Stimulated activated naive B cell treated with anti-CD40 and anti-IgM and Interleukin-4, amounts not matched to agents 10 μg/mL and 1 μg/mL and 100 μg/mL, for 72 hours (primary cell): ENCODE measurements at places on chromosomes 6 and 20.

DNA sequence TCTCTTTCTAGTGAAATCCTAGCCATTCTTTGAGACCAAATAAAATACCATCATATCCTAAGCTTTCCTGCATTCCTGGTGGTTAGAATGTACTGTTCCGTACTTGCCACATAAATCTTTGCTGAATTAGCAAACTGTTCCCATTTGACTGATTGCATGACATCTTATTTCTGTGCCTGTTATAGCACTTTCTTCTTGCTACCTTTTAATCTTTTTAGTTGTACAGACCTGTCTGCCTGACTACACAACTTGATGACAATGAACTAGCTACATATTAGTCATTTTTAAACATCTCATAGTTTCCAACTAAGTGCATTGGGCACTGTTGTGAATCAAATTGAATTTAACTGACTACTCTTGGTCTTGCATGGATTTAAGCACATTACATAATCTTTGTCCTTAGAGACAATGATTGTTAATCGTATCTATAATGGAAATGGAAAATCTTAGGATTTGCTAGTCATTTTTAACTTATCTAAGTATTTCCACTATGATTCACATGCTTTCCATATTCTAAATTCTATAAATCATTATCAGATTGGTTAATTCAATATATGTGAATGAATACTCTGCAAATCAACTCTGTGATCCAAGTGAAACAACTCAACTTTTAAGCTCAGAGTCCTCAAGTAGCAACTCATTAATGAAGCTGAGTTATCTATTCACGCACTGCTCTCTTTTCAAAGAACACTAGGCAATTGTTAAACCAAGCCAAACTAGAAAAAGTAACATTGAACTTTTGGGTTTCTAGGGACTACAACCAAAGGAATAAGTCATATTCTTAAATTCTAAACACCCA, 109.0 kb downstream of the TNFRSF21 start:
- DNase-seq = no peak

DNA sequence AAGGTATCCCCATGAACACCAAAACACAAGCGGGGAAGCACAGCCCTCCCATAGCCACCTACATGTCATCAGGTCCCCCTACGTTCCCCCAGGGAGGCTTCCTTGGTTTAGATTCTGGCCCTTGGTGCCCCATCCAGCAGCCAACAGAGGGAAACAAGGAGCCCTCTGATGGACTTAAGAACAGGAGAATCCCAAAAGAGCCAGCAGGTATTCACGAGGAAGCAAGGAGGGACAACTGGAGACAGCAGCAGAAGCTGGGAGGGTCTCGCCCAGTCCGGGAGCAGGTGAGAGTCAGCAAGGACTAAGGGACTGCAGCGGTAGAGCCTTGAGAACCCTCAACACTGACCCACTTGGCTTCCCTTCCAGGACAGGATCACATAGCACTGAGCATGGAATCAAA, 58.4 kb upstream of the TOP1 start:
- DNase-seq = no peak

DNA sequence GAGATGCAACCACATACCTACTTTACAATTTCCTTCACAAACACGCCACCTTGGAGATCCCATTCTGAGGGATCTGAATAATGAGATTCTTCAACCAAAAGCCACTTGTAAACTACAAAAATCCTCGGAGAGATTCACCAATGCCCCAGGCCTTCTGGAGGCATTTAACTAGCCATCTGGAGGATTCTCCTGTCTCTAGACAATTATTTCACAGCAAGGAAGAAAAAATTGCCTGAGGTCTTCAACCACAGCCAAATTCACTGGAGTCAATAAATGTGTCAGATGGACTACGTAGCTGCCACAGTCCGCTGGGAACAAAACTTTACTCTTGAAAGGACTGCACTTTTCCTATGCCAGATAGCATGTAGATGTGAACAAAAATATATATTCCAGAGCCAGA, 19.0 kb upstream of the DCDC2 start:
- DNase-seq = no peak

GRCh38 chr6:89140347-89141156, 5.3 kb upstream of the PM20D2 start:
- no peak for DNase-seq

- DNase-seq = no peak
These were observed 3.7 kb downstream of the FBXO5 start for GRCh38 chr6:152979116-152979515.

- no peak for DNase-seq
These were observed 20.5 kb downstream of the CAPN11 start for GRCh38 chr6:44179072-44179536.

GRCh38 chr6:34276881-34277762, 28.3 kb upstream of the SMIM29 start:
- no peak for DNase-seq

GRCh38 chr6:112281821-112282615, 27.7 kb upstream of the LAMA4 start:
- no peak for DNase-seq

GRCh38 chr6:50390416-50390815, 322.9 kb upstream of the TFAP2D start:
- no peak for DNase-seq

- no peak for DNase-seq
These were observed 33.0 kb downstream of the AKIRIN2 start for GRCh38 chr6:87669051-87669450.

- no peak for DNase-seq
These were observed 2.5 kb downstream of the SLC17A1 start for GRCh38 chr6:25829375-25829774.

DNA sequence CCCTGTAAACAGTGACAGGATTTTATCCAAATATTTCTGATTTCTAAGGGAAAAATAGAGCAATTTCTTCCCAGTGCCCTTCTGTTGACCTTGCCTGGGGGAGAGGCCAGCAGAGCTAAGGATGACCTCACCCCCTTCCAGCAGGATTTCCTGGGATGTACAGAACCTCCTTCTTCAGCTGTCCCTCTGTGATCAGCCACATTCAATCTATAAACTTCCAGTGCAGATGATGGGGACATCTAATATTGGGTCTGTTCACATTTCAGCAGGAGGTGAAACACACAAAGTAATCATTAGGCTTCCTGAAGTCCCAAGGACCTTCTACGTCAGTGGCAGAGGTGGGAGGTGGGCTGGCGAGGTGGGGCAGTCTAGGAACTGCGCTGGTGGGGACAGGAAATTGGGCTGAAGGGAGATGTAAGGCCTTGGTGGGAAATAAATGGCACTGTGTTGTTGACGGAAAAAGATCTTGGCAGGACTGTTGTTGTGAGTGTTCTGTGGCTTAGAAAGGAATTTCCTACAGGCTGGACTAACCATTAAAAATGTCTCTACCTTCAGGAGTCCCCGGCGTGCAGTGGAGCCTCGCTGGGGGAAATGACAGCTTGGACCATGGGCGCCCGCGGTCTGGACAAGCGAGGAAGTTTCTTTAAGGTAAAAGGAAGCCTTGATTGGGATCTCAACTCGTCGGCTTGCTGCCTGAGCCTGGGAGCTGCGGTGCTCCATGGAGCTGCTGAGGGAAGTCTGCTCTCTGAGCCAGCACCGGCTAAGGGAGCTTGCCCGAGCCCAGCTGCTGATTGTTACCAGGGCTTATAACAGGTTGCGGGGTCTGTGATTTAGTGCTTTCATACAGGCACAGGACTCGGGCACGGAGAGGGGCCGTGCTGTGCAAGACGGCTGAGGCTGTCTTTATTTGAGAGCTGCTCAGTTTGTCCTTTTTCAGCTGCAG, 127.9 kb upstream of the NAA20 start:
- DNase-seq = no peak

- no peak for DNase-seq
These were observed 106.8 kb upstream of the MARCKS start for GRCh38 chr6:113750151-113750855.

- DNase-seq = no peak
These were observed 109.9 kb upstream of the ASF1A start for GRCh38 chr6:118783931-118784550.

DNA sequence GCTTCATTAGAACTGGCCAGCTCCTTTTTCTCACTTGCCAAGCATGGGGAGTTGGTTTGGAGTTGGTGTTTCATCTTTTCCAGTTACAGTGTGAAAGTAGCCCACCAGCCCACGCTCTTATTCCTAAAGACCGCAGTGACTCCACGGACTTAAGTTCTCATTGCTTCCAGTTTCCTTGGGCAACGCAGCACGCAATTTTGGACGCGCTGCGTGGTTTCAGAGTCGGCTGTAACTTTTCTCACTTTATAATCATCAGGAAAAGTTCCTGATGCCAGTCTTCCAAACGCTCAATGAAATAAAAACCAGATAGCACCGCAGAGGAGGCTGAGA, 381 bp upstream of the PEX7 start:
- peak; percentile 9 for DNase-seq

- no peak for DNase-seq
These were observed 685.6 kb downstream of the DOK5 start for GRCh38 chr20:55160996-55161395.

GRCh38 chr6:146267946-146268345, 239.1 kb downstream of the GRM1 start:
- no peak for DNase-seq

DNA sequence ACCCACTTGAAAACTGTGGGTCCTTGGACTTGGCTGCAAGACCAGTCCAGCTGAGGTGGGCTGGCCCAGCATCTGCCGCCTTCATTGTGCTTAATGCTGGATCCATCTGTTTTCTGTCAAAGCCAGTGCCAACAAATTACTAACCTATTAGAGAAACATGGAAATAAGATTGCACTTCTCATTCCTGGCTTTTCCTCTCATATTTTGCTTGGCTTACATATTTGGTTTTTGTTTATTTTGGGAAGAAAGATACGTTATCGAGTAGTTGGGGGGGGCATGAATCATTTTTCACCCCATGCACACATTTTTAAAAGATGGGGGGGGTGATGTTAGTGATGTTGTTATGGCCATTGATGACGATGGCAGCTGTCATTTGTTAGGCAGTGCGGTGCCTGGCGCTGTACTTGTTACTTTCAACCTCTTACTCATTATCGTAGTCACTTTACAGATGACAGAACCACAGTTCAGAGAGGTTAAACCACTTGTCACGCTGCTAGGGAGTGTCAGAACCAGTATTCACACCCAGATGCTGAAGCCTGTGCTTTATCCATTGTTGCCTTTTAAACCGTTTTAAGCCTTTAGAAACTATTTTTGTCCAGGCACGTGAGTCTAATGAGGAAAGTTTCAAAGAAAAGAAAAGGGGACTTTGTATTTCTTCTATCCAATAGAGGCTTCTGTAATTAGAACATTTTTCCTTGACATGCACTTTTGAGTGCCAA, 180.0 kb downstream of the TMEM242 start:
- DNase-seq = no peak

GRCh38 chr6:3911130-3911529, 62.0 kb downstream of the FAM50B start:
- no peak for DNase-seq

DNA sequence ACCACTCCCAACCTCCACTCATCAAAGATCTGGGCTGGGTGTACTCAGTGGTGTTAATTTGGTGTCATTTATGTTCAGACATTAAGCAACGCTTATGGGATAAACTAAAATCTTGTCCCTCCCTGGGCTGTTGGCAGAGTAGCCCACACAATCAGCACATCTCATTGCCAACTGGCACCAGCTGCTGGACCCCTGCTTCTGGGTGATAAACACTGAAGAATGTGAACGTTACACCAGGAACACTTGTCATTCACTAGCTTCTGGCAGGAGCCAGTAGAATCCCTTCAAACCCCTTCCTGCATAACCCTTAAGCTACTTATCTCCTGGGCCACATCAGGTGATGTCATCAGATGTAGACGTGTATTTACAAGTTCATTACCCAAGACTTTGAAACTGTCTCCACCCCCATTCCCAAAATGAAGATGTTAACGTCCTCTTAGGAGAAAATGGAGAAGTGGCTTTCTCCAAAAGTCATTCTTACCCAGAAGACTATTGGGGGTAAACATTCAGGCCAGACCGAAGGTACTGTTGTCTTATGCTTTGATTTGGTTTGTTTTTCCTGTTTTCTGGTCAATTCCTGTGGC, 107.8 kb upstream of the CD93 start:
- no peak for DNase-seq

- no peak for DNase-seq
These were observed 51.6 kb downstream of the EYA2 start for GRCh38 chr20:46946181-46946624.

- no peak for DNase-seq
These were observed 125.3 kb upstream of the EXOC2 start for GRCh38 chr6:818196-818595.

DNA sequence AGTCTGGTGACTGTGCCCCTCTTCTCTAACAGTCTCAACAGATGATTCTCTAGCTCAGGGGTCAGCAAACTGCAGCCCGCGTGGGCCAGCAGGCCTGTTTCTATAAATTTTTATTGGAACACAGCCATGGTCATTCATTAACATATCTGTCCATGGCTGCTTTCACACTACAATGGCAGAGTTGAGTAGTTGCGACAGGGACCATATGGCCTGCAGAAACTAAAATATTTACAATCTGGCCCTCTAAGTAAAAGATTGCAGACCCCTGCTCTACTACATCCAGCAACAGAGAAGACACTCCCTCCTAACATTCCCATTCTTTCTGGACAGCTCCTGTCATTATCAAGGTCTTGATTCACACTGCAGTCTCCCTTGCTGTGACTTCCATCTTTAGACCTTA, 45.2 kb downstream of the PLAGL2 start:
- no peak for DNase-seq

DNA sequence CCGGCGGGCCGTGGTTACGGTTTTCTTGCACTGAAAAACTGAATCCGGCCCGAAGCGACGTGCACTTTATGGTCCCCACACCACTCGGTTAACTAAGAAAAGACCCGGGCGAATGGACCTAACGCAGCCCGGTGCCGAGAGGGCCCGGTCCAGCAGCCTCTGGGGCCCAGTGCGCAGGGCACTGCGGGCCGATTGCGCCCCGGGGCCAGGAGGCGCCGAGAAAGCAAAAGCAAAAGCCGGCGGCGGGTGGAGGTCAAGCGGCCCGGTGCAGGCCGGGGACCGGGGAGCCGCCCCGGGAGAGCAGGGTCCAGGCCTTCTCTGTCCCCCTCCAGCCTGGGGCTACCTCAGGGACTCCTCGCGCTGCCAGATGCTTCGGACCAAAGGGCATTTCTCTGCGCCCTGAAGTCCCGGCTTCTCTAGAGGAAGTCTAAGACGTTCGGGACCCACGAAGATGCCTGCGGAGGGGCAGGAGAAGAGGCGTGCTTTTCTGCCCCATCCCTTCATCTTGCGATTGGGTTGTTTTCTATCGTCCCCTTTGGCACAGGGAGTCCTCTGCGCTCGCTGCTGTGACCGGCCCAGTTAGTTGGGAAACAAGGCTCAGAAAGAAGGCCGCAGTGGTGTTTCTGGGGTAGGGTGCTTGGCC, 4.4 kb downstream of the FOXF2 start:
- DNase-seq = no peak

GRCh38 chr6:72386324-72386723, 235.5 kb upstream of the KCNQ5 start:
- DNase-seq = no peak

GRCh38 chr20:16412906-16413305, 160.3 kb downstream of the KIF16B start:
- no peak for DNase-seq

- DNase-seq = no peak
These were observed 43.7 kb downstream of the MAPK14 start for GRCh38 chr6:36071281-36071680.

GRCh38 chr6:39867592-39867991, 66.7 kb downstream of the MOCS1 start:
- DNase-seq = no peak
